K562 (cell line): ENCODE measurements at places on chromosomes 6 and 20. TPM values are rescaled to one million over a fixed set of nuclear protein-coding genes. Genes with fewer than 3 reads are reported as not detected.
A peak's percentile ranks its signal among the peaks of the same experiment; 100 is the strongest.

The SLC17A3 gene
- total RNA-seq: not detected in 2 replicates

DNA sequence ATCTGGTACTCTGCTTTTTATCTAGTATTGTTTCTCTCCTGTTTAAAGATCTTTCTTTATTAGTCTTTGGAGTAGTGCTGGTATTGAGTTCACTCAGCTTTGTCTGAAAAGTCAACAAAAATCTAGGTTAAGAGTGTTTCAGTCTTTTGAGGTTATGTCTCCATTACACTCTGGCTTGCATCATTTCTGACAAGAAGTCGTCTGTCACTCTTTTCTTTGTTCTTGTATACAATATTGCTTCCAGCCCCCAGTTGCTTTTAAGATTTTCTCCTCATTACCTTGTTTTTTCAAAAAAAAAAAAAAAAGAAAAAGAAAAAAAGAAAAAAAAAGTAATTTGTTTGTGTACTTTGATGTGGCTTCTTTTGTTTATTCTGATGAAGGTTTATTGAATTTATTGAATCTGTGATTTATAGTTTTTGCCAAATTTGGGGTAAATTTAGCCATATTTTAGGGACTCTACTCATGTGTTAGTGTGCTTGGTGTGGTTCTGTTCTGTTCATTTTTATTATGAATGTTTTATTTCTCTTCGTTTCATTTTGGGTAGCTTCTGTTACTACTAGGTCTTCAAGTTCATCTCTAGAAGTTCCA is 408.9 kb downstream of the CDKAL1 start:
- no peaks in the 10 kb centered on the region for H3K4me1 ChIP-seq
- DNase-seq: no peak
- H3K27ac ChIP-seq: no peak overlapping the region
- no peak overlapping the region for H3K4me3 ChIP-seq

DNA sequence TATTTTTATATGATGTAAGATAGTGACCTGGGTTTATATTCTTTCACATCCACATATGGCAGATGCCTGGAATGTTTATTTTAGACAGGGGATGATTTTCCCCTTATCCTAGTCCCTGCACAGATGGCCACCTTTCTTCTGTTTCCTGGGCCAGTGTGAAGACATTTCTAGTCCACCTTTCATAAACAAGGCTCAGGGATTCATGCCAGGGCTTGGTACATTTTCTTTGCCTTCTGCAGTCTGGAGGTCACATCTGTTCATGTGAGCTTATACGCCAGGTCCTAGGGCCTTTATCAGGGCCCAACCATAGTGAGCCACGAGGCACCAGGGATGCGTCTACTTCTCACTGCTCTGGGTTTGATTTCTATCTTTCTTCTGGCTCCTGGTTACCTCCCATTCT is 38.0 kb upstream of the ERVFRD-1 start:
- DNase-seq: no peak
- no peak overlapping the region for H3K4me3 ChIP-seq
- peaks cover 17% of the 10 kb centered on the region for H3K27me3 ChIP-seq
- no peak overlapping the region for H3K27ac ChIP-seq

GRCh38 chr6:133193396-133193795 is 47.8 kb upstream of the EYA4 start:
- H3K36me3 ChIP-seq: no peaks in the 10 kb centered on the region
- no peaks in the 10 kb centered on the region for H3K27me3 ChIP-seq
- no peak for DNase-seq
- no peak overlapping the region for H3K4me3 ChIP-seq
- no peak overlapping the region for H3K27ac ChIP-seq

DNA sequence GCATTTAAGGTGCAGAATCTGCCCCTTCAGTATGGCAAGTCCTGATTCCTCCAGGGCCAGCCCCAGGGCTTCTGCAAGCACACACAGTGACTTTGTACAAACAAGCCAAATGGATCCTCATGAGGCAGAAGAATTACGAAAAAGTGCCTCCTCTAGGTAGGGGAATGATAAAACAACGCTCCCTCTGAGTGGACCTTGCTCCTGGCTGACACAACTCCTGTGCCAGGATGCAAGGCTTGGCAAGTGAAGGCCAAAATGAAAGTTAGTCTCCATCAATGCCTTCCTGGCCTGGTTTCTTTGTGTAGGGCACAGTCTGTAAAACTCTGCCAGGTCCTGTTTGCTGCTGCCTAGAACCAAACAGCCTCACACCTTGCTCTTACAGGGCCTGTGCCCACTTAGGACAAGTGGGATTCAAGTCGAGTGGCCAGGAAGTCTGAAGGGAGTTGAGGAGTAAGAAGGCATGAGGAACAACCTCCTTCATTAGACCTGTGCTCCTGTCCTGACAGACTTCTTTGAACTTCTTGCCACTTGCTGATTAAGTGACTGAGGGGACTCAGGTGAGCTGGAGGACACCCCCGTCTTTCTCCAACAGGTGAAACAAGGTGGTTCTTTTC is 417.1 kb downstream of the CDC5L start:
- DNase-seq: no peak
- no peak overlapping the region for H3K27ac ChIP-seq
- H3K36me3 ChIP-seq: no peaks in the 10 kb centered on the region
- H3K4me1 ChIP-seq: no peaks in the 10 kb centered on the region
- no peak overlapping the region for H3K4me3 ChIP-seq

DNA sequence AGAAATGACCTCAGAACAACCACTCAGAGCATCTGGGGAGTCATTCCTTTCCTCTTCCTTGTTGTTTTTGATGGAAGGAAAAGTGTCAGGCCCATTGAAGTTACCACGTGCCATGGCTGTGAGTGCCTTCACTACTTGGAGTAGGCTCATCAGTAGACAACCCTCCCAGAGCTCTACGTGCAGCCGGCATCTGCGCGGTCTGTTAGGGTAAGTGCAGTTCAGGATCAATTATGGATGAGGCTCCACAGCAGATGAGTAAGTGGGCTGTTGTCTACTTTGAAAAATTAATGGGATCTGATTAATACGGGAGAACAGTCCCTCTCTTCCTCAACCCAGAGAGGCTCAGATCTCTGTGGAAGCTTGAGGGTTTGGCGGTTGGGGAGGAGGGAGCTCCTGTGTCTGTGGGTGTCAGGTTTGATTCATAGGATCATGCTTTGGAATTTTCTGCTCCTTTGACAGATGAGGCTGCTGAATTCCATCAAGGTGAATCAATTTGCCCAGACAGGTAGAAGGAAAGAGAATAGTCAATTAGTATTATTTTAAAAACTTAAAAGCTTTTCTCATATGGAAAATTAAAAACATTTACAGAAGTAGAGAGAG is 93.8 kb upstream of the TOX2 start:
- H3K4me1 ChIP-seq: no peaks in the 10 kb centered on the region
- no peak for DNase-seq
- no peaks in the 10 kb centered on the region for H3K36me3 ChIP-seq
- H3K4me3 ChIP-seq: no peak overlapping the region
- H3K27ac ChIP-seq: no peak overlapping the region

The RFX6 gene
- total RNA-seq: not detected in 2 replicates

The NKX2-2 gene
- not detected in 2 replicates for total RNA-seq

The CSNK2A1 gene
- total RNA-seq: 144 and 150 TPM in 2 replicates

- H3K4me1 ChIP-seq: no peaks in the 10 kb centered on the region
- peaks cover 7% of the 10 kb centered on the region for H3K27me3 ChIP-seq
- no peak overlapping the region for H3K27ac ChIP-seq
- H3K4me3 ChIP-seq: no peak overlapping the region
- DNase-seq: no peak
These were observed 55.7 kb downstream of the MAFB start for GRCh38 chr20:40633123-40633850.

The IL17A gene
- not detected in 2 replicates for total RNA-seq

- no peak for DNase-seq
- no peaks in the 10 kb centered on the region for H3K4me1 ChIP-seq
- no peaks in the 10 kb centered on the region for H3K36me3 ChIP-seq
- no peaks in the 10 kb centered on the region for H3K27me3 ChIP-seq
These were observed 206.8 kb downstream of the EYA4 start for GRCh38 chr6:133447924-133448323.

The NT5E gene
- 0.13 and 0.25 TPM in 2 replicates for total RNA-seq

GRCh38 chr20:40562031-40562430 is 127.0 kb downstream of the MAFB start:
- H3K27me3 ChIP-seq: no peaks in the 10 kb centered on the region
- DNase-seq: peak; percentile 28
- H3K4me3 ChIP-seq: no peak overlapping the region

DNA sequence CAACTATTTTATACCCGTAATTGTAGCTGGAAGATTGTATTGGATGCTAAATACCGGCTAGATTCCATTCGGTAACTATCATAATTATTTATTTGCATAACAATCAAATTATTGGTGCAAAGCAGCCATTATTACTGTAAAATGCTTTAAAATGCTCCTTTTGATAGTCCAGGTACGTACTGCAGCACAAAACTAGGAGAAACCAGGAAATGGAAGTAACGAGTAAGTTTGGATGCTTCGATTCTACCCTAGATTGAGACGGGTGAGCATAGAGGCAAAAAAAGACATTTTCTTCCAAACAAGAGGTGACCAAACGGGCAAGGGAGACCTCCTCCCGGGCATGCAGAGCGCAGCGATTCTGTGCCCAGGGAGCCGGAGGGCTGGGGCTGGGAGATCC is 469 bp upstream of the XRN2 start:
- H3K27me3 ChIP-seq: no peaks in the 10 kb centered on the region
- no peak for DNase-seq
- no peaks in the 10 kb centered on the region for H3K36me3 ChIP-seq
- no peaks in the 10 kb centered on the region; the same call in 1 of the 2 replicates for H3K4me1 ChIP-seq
- peak overlapping the region; percentile 91 for H3K4me3 ChIP-seq
- H3K27ac ChIP-seq: peak overlapping the region; percentile 81

DNA sequence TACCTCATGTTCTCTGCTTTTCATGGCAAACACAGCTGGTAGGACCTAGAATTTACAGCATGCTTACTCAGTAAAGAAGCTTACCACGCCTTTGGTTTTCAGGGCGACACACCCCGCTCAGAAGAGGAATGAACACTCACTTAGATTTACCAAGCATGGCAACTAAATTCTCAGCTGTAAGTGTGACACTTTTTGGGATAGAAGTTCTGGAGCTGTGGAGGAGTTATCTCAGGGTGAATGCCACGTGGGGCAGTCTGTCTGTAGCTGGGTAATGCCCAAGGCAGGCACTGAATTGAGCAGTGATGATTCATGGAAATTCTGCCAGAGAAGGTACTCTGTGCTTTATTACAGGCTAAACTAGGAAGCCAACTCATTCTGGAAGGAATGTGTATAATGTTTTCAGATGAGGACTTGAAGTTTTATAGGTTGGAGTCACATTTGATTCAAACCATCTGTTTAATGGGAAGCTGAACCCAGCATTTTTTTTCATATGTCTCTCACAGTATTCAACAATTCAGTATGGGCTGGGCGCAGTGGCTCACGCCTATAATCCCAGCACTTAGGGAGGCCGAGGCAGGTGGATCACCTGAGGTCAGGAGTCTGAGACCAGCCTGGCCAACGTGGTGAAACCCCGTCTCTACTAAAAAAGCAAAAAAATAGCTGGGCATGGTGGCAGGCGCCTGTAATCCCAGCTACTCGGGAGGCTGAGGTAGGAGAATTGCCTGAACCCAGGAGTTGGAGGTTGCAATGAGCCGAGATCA is 3.5 kb upstream of the PRIM2 start:
- no peak overlapping the region for H3K27ac ChIP-seq
- peaks cover 2% of the 10 kb centered on the region; the same call in 2 of the 3 replicates for H3K4me1 ChIP-seq
- H3K4me3 ChIP-seq: no peak overlapping the region
- peak; percentile 9 for DNase-seq

DNA sequence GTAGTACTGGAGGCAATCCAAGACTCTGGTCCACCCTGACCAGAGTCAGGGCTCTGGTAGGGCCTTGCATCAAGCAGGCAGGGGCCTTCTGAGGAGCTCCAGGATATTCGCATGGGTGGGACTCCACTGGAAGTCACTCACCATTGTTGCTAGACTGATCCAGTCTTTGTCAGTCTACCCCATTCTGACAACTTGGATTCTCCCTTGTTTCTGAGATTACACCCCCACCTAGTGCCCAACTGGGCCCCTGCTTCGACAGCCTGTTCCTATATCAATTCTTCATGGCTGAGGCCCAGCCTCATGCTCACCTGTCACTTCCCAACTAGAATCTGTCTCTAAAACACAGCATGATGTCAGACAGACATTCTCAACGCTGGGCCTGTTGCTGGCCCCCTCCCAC is 5.2 kb downstream of the SLC35D3 start:
- peaks cover 8% of the 10 kb centered on the region; the same call in 1 of the 3 replicates for H3K27me3 ChIP-seq
- H3K4me3 ChIP-seq: no peak overlapping the region
- H3K4me1 ChIP-seq: peaks cover 18% of the 10 kb centered on the region
- DNase-seq: peak; percentile 51

- DNase-seq: no peak
- H3K4me1 ChIP-seq: no peaks in the 10 kb centered on the region
These were observed 24.4 kb upstream of the EDN1 start for GRCh38 chr6:12265791-12266190.

The AGER gene
- total RNA-seq: 7.8 and 11.5 TPM in 2 replicates

GRCh38 chr6:43791745-43792422 is 21.9 kb downstream of the VEGFA start:
- H3K36me3 ChIP-seq: no peaks in the 10 kb centered on the region
- H3K4me1 ChIP-seq: peaks cover 9% of the 10 kb centered on the region; the same call in 1 of the 3 replicates
- no peak for DNase-seq
- no peak overlapping the region for H3K4me3 ChIP-seq

DNA sequence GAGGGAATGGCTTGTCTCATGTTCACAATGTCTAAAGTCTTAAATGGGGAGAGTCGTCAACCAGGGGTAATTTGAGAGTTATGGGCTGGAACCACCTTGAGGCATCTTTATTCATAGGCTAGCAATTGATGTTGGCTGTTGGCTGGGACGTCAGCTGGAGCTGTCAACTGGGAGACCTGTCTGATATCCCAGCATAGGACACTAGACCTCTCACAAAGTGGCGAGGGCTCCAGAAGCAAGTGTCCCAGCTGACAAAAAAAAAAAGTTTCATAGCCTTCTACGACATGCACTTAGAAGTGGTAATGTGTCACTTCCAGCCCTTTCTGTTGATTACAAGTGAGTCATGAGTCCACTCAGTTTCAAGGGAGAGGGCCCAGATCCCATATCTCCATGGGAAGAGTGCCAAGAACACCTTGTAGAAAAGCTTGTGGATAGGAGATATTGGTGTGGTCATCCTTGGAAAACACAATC is 278.0 kb downstream of the ESR1 start:
- H3K4me1 ChIP-seq: no peaks in the 10 kb centered on the region
- H3K27me3 ChIP-seq: no peaks in the 10 kb centered on the region
- H3K27ac ChIP-seq: no peak overlapping the region

DNA sequence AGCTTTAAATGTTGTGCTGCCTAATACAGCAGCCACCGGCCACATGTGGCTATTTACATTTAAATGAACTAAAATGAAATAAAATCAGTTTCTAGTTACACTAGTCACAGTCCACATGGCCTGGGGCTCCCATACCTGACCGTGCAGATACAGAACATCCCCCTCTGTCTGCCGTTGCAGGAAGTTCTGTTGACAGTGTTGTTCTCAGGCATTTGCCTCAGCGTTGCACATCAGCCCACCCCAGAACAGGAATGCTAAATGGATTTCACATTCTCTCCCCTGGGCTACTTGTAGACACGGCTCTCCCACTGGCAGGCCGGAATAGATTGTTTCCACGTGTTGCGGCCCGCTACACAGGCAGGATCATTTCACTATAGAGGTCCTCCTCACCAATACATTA is 26.3 kb downstream of the JAG1 start:
- 0 out of 3 replicates have a peak, but pooled peaks cover 3% of the 10 kb centered on the region for H3K27me3 ChIP-seq
- no peaks in the 10 kb centered on the region for H3K4me1 ChIP-seq
- H3K4me3 ChIP-seq: no peak overlapping the region
- no peak overlapping the region for H3K27ac ChIP-seq
- peak; percentile 16 for DNase-seq
